ENCODE measurements at places on chromosomes 1 and 21.

- DNase-seq = no peak
Measured at GRCh38 chr1:163063143-163063542, 6.0 kb upstream of the RGS4 start.

DNA sequence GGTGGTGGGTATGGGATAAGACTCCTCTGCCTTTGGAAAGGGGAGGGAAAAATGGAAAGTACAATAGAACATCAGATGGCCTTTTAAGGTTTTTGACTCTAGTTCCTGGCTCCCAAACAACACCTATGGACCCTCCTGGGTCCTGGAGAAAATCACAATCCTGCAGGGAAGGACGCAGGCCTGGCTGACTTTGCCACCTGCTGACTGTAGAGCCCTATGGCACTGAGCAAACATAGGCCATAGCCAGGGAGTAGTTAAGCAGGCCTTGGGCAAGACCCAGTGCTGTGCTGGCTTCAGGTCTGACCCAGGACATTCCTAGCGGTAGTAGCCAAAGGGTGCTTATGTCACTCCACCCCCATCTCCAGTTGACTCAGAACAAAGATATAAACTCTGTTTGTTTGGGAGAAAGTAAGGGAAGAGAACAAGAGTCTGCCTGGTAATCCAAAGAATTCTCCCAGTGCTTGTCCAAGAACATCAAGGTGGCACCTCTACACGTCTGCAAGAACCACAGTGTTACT lies 149.0 kb downstream of the SLC44A5 start:
- DNase-seq = no peak

DNA sequence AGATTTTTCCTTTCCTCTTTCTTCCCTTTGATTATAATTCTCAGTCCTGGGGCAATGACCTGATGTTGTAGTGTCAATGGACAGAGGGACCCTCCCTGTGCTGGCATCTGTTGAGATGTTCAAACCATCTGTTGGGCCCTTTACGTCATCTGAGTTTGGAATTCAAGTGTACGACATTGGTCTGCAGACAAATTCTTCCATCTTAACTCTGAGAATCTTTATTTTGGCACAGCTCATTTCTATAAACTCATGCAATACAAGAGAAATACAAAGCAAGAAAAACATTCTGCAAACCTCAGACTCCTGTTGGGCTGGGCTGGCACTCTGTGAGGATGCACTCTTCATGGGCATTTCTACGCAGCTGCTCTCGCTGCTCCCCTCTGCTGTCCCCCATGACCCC lies 54.2 kb downstream of the IFI44 start:
- DNase-seq = no peak

DNA sequence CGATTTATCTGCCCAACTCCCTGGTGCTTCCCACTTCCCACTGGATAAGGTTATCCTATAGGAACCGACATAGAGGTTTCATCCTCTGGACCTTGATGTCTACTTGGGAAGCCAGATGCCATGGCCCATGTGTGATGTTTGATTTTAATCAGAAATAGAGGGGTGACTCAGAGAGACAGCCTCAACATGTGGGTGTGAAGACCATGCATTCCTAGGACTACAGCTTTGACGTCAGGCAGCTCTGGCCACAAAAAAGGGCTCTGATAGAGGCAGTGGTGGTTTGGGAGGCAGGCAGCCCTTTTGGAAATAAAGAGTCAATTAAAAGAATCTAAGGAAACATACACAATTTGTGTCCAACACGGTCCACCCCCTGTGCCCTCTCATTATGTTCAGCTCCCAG lies 5.2 kb upstream of the SH2D2A start:
- no peak for DNase-seq

DNA sequence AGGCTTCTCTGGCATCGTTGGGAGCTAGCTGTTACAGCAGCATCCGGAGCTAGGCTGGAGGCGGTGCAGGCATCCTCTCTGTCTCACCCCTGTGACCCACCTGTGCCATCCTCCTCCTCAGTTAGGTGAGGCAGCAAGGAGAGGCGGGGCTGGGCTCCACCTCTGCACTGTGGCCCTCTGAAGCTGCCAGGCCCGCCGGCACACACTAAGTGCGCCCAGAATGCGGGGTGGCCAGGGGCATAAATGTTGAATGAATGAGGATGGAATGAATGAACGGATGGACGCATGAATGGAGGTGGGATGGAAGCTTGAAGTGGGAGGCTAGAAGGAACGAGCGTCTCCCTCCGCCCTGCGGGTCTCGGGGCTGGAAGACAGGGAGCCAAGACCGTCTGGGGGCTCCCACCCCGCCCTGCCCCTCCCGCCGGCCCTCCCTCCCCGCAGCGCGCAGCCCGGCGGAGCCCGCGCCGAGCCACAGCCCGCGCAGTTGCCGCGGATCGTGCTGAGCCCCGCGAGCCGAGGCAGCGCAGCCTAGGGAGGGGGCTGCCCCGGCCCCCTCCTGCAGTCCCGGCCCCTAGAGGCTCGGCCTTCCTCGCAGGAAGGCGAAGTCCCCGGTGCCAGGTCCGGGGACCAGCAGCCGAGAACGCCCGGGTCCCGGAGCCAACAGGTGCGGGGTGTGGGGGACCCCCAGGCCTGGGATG lies at the start of gene HCRTR1:
HCRTR1 (plus strand) TSS at position 472 of the 698 bp plus-strand sequence. CDS start 1,504 bp downstream, outside the sequence.
- DNase-seq = no peak

DNA sequence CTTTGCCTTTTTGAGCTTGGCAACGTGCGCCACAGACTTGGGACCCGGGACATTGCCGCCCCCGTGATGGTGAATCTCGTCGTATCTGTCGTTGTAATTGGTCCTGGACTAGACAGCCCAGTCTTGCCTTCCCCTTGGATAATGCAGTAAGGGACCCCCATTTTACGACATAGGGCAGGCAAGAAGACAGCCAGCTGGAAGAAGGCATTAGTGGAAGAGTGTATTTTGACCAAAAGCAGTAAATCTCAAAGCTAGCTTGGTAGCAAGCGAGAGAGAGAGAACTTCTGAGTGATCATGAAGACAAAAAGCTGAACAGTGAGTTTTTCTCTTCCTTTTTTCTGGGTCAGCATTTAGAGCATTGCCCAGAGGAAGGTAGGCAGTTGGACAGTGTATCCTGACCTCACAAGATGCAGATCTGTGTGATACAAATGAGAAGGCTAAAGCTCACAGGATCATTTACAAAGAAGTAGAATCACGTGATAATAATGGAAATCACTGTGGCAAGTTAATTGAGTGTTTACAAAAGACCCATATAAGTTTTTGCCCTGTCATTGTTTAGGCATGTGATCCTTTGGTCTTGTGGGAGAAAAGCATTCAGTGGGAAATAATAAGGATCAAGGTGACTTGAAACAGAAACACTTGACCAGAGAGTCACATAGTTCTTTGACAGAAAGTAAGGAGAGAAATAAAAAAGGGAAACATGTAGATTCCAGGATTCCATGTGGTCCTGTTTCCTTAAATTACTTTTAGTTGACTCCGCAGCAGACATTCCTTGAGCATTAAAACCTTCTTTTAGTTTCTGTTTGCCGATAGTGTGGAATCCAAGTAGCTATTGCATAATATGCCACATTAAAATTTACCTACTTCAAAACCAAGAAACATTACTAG lies 66.3 kb downstream of the CNST start:
- no peak for DNase-seq

- DNase-seq = no peak
Measured at GRCh38 chr1:10084045-10084444, 51.3 kb downstream of the UBE4B start.

DNA sequence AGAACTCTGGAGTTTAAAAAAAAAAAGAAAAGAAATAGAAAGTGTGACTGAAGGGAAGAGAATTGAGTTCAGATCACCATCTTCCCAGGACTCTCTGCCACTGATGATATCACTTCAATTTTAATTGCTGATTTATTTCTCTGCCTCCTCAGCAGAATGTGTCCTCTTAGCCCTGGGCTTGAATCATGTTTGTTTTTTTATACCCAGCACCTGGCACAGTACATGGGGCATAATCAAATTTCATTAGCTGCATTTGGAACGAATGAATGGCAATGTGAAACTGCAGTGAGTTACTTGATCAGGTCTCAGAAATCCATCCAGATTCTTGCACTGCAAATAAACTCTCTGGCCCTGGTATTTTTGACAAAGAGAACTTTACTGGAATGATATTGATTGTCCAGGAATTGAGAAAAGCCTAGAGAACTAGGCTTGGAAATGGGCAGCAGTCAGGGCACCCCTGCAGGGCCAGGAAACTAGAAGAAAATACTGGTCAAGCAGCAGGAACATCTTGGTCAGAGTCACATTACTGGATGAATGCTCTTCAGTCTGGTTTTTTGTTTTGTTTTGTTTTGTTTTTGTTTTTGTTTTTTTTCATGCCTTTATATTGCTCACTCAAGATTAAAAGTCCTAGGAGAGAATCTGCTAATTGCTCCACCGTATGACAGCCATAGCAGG lies 103.8 kb upstream of the FAM78B start:
- DNase-seq = no peak

- no peak for DNase-seq
Measured at GRCh38 chr1:65209005-65209885, 61.2 kb downstream of the AK4 start.

DNA sequence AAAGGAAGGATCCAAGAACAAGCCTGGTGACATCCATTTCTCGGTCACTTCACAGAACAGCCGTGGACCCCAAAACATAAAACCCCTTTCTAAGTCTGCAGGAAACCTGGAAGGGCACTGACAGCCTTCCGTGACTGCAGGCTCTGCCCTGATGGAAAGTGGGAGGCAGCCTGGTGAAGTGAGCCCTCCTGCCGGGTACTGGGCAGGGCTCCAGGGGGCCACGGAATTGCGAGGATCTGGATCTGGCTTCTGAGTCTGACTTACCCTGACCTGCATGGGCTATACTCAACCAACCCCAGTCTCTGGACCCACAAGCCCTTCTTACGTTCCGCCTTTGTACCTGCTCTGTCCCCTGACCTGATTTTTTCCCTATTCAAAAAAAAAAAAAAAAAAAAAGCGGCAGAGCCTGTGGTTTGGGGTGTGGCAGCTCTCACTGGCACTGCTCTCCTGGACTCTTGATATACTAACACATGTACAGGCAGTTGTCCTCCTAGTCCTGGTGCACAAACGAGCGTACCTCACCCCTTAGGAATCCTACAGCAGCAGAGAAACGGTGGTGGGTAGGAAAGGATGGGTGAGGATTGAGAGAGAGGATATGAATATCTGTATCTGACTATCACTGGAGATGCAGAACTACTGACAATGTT lies 82.9 kb downstream of the BEND5 start:
- no peak for DNase-seq

GRCh38 chr1:67241200-67241746 lies 66.4 kb upstream of the IL12RB2 start:
- DNase-seq = no peak

- no peak for DNase-seq
Measured at GRCh38 chr1:93593854-93594602, 87.6 kb downstream of the BCAR3 start.

- no peak for DNase-seq
Measured at GRCh38 chr1:87278825-87279535, 49.7 kb upstream of the LMO4 start.

GRCh38 chr1:77164434-77164944 lies 54.7 kb downstream of the PIGK start:
- no peak for DNase-seq

DNA sequence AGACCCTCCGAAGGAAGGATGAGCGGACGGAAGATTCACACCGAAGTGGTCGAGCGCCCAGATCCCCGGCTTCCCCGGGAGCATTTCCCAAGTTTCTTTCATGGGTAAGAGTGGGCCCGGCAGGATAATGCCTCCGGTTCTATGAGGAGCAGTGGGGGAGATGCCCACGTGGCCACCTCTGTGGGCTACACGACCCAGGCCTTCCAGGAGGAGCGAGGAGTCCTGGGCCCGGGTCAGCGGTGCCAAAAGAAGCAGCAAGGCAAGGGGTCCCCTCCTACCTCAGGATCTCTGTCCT lies 7.9 kb upstream of the NBPF11 start:
- no peak for DNase-seq

- no peak for DNase-seq
Measured at GRCh38 chr1:66502086-66502485, 31.9 kb upstream of the SGIP1 start.

DNA sequence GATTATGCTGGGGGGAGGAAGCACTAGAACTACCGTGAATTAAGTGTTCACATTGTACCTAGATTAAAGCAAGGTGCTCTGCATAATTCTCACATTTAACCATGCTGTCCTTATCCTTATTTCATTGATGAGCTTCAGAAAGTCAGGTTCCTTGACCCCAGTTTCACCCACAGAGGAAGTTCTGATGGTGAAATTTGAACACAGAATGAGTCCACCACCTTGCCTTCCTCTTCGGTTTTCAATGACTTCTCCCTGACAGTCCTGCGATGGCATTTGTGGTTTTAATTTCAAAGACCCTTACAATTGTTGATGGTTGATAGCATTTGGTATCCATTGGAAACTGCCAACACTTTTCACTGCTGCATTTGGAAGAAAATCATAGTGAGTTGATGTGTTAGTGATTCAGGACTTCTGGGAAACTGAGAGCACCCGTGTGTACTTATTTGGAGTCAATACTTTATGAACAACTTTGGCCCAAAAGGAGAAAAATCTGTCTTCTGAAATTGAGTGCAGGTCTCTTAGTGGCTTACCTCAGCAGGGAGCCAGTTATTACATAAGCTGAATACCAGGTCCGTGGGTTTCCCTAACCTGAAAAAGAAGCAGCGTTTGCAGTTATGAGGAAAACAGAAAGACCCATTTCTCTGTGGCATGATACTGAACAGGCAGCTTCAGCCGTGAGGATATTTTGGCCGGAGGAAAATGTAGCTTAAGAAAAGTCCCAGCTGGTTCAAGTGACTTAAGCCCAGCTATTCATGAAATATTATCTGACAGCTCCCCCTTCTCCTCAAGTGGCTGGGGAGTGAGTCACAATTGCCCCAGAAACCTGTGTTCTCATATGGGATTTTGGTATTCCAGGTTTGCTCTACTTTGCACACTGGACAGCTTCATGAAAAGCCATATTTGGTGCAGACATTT lies 47.5 kb downstream of the ROR1 start:
- DNase-seq = no peak

- no peak for DNase-seq
Measured at GRCh38 chr1:224815647-224816046, 113.8 kb upstream of the DNAH14 start.

DNA sequence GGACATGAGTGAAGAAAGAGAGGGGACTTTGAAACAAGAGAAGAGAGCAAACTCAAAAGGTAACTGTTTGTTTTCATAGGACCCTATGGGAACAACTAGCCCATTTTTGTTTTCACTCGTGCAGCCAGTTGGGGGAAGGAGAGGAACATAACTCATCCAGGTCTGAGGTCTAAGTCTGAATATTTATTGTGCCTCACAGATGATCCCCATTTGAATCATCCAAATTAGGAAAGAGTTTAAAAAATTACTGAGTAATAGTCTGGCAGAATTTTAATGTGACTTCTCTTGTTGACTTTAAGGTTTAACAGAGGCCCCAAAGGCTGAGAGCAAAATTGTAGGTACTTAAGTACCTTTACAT lies 10.4 kb upstream of the TSPAN2 start:
- DNase-seq = no peak

GRCh38 chr1:174324939-174325338 lies 122.8 kb upstream of the GPR52 start:
- no peak for DNase-seq

- DNase-seq = peak; percentile 97
Measured at GRCh38 chr1:155139895-155140629, at the start of gene DPM3. TSS of gene DPM3 (minus strand) at chr1:155140531. CDS start at chr1:155140240, 291 bp downstream.

- no peak for DNase-seq
Measured at GRCh38 chr1:77438236-77438913, 156.6 kb downstream of the AK5 start.
